Upper lobe of left lung (tissue), 6 donors: ENCODE measurements at places on chromosomes 1 and 21.

GRCh38 chr1:157734321-157734720 is 33.8 kb upstream of the FCRL3 start:
- no peak for DNase-seq

DNA sequence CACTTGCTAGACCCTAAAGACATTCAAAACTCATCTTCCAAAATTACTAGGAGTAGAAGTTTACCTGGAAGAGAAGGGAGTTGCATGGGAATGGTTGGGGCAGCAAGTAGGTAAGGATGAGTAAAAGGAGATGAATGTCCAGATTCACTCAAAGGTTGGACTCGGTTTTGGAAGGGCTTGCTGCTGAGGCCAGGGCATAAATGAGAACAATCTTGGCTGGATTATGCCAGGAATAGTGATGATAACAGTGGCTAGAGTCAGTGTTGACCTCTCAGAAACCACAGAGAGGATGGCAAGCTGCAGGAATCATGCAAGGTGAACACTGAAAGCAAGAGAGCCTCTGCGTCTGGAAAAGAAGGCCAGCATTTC is 43.4 kb downstream of the C8A start:
- DNase-seq = no peak

DNA sequence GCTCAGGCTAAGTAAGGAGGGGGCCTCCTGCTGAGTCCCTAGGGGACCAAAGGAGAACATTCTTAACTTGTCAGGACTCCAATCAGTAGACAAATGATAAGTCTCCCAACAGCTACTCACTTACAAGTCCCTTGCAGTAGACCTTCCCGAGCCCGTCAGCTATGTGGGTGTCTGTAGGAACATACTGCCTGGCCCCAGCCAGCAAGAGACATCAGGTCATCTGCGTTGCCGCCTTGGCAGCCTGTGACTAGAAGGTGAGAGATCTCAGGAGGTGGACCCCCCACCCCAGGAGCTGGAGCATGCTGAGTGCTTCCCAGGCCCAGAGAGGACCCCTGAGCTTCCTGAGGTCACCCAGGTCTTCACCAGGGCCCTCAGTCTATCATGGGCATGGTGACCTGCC is 250.5 kb downstream of the C1orf94 start:
- DNase-seq = no peak

GRCh38 chr1:25042331-25043227 is 112.5 kb upstream of the RUNX3 start:
- DNase-seq = no peak

DNA sequence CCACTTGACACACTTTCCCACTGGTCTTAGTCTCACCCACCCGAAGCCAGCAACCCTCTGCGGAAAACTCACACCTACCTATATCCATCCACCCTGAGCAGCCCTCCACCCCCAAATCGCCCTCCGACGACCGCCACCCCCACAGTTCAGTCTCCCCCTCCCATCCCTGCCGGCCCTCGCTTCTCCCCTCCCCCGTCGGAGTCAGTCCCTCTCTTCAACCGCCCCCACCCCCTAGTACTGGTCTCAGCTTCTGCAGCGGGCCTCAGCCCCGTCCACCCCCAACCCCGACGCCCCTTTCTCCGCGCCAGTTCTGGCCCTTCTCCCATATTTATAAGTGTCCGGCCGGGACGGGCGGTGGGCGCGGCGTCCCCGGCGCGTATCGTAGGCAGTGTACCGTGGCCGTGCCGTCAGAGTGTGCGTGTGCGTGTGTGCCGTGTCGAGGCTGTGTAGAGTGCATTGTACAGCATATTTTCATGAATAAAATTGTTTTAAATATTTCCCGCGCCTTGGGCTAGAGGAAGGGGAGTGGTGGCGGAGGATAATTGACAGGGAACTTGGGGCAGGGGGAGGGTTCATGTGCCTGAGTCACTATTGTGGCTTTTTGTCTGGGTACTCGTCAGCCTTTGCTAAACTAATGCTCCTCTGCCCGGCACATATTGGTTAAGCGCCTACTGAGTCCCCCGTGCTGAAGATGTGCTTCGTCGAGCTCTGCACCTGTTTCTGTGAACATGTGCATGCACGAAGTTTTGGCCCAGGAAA is 22.0 kb downstream of the FOXO6 start:
- DNase-seq = no peak

GRCh38 chr1:185566995-185567394 is 167.2 kb upstream of the HMCN1 start:
- DNase-seq = no peak

GRCh38 chr1:159058751-159059150 is 17.8 kb downstream of the AIM2 start:
- peak; percentile 1 for DNase-seq

DNA sequence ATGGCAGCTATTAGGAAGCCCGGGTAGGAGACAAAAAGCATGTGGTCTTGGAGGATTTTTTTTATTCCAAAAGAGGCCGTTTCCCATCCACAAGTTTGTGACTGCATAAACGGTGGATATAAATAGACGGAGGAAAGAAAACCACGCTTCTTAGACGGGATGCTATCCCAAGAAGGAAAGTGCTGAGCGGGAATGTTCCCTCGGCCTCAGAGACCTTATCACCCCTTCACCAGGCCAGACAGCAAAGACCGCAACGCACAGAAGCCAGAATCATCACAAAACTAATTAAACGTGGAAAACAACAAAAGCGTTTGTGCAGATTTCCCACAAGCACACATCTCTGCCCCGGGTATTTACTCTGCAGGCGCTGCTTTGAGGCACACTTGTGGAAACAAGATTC is 43.2 kb downstream of the HLCS start:
- DNase-seq = no peak

GRCh38 chr1:29758781-29759499 is 522.6 kb downstream of the PTPRU start:
- DNase-seq = no peak

DNA sequence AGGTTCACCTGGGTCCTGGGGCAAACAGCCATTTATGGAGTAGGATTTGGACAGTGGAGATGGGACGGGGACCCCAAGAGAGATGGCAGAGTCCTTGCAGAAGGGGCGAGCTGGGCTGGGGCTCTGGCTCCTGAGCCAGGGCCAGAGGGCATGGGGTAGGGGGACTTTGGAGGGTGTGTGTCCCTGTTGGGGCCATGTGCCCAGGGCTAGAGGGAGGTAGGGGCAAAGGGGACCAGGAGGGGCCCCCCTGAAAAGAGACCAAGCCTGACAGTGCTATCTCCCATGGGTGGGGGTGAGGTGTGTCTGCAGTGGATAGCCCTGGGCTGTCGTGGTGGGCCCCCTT is 92.3 kb downstream of the TRIM11 start:
- no peak for DNase-seq

GRCh38 chr1:78607334-78607927 is 12.8 kb upstream of the IFI44L start:
- no peak for DNase-seq

DNA sequence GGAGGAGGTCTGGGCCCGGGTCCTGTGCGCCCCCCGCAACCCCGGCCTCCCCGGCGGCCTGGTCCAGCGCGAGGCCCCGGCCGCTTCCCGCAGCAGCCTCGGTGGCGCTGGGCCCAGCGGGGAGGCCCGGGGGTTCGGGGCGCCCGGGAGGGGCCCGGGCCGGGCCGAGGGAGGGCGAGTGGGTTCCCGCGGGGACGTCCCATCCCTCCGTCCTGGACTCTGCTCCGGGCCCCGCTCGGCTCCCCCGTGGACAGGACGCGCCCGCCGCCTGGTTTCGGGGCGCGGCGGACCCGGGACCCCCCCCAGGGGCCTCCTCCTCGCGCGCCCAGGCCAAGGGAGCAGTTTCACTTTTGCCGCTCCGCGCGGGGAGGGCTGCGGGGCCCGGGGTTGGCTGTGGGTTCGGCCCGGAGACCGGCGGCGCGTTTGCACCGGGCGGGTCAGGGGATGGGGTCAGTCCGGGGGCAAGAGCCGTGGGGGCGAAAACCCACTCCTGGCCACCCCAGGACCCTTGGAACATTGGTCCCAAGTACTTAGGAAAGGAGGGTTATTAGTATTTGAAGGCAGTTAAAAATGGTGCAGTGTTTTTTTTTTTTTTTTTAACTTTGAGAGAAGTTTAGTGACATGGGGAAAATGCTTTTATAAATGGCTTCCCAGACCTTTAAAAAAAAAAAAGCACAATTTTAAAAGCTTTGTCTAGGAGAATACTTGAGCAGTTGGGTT is 677 bp downstream of the AGPAT3 start:
- peak; percentile 49 for DNase-seq
